ENCODE measurements at places on chromosomes 12 and 14.

DNA sequence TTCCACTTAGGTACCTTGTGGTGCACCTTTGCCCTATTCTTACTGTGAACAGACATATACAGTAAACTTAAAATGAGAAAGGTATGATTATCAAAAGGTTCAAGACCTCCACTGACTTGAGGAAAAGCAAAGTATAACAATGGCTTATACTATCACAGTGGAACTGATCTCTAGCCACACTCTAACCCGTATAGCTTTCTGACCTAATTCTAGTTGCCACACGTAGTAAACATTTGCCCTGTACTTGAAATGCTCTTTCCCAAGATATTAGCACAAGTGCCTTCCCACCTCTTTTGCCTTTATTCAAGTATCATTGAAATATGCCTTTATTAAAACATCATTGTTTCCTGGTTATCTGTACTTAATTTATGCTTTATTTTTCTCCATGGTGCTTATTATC, 250.4 kb upstream of the PPFIA2 start:
- DNase-seq, result no peak

GRCh38 chr14:77022236-77022852, 6.2 kb downstream of the IRF2BPL start:
- no peak for DNase-seq

DNA sequence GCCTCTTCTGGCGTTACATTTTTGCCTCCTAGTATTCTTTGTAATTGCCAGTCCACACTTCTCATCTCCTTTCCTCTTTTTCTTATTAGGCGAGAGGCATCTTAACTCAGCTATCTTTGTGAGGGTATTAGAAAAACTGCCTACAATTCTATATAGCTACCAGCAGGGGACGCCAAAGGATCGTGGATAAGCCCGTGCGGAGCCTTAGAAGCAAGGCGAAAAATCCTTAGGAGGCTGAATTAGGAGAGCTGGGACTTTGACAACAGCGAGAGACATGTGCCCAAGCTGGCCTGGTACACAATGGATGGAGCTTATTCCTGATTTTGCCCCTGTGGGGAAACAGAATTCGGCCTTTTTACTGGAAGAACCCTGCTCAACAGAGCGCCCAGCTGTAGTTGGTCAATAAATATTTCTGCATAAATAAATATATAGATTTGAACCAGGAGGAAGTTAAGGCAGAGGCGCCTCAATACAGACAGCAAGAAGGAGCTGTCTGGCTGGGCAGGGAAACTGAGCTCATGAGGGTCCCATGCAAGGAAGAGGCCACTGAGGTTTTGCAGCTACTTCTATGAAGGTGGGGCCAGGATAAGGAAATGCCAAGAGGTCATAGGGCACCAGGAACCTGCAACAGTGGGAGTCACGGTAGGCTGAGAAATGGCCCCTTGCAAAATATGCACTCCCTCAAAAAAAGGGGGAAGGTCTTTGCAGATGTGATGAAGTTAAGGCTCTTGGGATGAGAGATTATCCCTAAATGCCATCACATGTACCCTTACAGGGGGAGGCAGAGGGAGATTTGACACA, 14.6 kb upstream of the RBM19 start:
- peak; percentile 27 for DNase-seq

DNA sequence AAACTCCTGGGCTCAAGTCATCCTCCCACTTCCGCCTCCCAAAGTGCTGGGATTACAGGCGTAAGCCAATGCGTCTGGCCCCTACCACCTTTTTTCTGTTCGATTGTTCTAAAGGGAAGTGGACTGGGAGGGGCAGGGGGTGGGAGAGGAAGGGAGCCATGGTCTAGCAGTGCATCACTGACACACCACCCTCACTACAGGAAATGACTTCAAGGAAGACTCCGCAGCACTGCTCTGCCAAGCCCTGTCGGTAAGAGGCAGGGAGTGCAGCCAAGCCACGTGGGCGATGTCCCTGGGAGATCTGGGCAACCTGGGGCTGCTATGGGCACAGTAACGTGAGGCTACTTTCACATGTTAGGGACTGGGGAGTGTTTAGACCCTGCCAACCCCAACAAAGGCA, 18.0 kb downstream of the LRRC74A start:
- no peak for DNase-seq

DNA sequence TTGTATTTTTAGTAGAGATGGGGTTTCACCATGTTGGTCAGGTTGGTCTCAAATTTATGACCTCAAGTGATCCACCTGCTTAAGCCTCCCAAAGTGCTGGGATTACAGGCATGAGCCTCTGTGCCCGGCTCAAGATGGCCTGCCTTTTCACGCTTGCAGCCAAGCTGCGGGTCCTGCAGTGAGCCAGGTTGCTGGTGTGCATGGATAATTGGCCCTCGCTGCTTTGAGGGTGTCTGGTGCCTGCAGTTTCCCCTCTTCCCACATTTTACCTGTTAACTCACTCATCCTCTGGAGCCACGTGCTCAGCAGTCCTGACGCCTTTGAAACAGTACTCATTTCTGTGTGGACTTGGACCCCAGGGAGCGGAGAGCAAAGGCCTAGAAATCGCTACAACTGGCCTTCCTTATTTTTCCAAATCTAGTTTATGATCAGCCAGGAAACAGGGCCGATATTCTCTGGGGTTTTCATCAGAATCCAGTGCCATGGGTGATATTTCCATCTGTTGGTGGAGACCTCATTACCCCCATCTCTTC, 42.2 kb downstream of the TPCN1 start:
- no peak for DNase-seq

GRCh38 chr14:81669308-81669707, 135.7 kb upstream of the SEL1L start:
- no peak for DNase-seq

DNA sequence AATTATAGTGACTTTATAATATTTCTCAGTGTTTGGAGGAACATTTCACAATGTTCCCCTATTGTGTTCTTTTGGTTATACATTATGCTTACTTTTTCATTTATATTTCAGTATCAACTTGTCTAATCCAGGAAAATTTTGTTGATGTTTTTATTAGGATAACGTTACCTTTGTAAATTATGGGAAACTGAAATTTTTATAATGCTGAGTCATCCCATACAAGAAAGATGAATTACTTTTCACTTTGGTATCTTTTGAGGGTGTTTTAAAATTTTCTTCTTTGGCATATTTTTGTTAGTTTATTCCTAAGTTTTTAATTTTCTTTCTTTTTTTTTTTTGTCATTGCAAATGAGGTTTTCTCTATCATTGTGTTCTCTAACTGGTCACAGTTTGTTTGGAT, 542.7 kb downstream of the SLC16A7 start:
- no peak for DNase-seq

- peak; percentile 38 for DNase-seq
Measured at GRCh38 chr12:12560587-12561370, 1.9 kb downstream of the DUSP16 start.

Measured in non-pigmented ciliary epithelial cell (primary cell).